ENCODE measurements at places on chromosomes 12 and 14. TPM values are rescaled to one million over a fixed set of nuclear protein-coding genes. Genes with fewer than 3 reads are reported as not detected.

GRCh38 chr14:89915114-89915878 is 39.2 kb downstream of the EFCAB11 start:
- DNase-seq, result peak; percentile 23

DNA sequence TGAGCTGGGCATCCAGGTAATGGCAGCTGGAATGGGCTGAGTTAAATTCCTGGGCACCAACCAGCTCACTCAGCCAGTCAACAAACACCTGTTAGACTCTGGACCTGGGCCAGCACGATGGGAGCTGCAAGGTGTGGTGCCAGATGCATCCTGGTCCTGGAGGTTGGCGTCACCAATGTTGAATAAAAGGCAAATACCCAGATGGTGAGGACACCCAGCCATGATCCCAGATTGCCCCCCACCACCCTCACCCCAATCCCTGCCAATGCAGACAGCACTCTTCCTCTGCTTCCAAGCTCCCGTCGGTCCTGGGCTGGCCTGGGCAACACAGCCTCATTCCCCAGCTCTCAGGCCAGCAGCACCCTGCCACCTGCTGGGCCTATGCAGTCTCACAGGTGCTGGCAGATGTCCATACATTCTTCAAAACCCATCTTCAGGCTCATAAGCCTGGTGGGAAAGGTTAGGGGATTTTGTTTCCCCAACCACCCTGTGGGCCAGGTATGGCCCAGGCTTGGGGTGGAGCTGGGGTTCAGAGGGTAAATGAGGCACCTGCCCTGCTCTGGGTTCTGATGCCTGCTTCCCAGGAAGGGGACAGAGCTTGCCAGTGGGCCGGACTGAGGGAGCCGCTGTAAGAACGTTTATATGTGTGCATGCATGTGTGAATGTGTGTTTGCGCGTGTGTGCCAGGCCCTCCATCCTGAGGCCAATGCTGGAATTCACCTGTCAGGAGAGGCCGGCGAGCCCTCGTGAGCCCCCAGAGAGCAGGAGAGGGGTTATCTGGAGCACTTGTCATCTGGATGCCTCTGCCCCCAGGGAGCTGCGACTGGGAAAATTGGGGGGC is 58.0 kb downstream of the LGMN start:
- DNase-seq, result no peak

DNA sequence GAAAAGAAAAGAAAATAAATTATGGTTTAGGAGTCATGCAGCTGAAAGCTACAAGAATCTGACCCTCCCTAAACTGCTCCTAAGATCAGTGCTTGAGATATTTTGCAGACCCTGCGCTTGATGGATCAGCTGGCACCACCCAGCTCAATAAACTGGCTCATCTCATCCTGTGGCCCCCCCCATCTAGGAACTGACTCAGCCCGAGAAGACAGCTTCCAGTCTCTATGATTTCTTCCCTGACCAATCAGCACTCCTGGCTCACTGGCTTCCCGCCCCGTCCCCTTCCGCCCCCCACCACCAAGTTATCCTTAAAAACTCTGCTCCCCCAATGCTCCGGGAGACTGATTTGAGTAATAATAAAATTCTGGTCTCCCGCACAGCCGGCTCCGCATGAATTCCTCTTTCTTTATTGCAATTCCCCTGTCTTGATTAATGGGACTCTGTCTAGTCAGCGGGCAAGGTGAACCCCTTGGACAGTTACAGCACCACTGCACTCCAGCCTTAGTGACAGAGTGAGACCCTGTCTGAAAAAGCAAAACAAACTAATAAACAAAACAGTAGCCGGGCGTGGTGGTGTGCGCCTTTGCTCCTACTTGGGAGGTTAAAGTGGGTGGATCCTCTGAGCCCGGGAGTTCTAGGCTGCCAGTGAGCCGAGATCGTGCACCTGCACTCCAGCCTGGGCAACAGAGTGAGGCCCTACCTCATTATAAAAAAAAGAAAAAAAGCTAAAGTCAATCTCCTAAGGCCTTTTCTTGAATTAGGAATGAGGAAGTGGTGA is 24.5 kb upstream of the SPTLC2 start:
- no peak for DNase-seq

- DNase-seq, result peak; percentile 40
These were observed 44.6 kb downstream of the SFSWAP start for GRCh38 chr12:131755305-131756113.

DNA sequence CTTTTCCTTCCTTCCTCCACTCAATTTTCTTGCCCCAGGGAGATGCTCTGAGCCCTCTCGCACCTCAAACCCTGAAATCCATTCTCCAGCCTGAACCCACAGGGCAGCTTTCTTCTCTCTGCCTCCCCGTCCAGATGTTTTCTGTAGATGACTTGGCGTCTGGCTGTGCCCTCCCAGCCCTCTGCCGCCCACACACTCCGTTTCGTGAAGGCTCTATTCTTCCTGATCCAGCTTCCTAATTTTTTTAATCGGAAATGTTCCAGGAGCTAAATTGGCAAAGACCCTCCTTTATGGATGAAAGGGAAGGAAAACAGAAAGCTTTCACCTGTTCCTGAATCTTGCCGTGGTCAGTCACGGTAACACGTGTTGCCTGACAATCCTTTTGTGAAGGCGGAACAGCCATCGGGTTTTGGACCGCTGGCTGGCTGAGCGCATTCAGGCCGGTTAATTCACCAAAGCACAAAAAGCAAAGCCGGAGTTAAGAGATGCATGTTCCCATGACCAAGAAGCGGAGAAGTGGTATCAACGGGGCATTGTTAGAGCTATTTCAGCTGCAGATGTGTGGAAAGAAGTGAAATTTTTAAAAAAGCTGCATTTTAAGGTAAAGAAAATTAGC is 70.2 kb upstream of the FBRSL1 start:
- no peak for DNase-seq

The TMEM30B gene
- total RNA-seq, result 4.1 TPM

The DPY19L2 gene
- 15.4 TPM for total RNA-seq

The AICDA gene
- total RNA-seq, result not detected

The AMN gene
- 15.8 TPM for total RNA-seq

The LRIG3 gene
- not detected for total RNA-seq
